BE2C (cell line): ENCODE measurements at places on chromosomes 11 and 22.

- no peak for DNase-seq
Observed at GRCh38 chr22:39353346-39353745, 3.6 kb downstream of the SYNGR1 start.

- no peak for DNase-seq
Observed at GRCh38 chr11:95514416-95515110, 275.0 kb downstream of the FAM76B start.

- no peak for DNase-seq
Observed at GRCh38 chr11:101435408-101435973, 148.3 kb downstream of the TRPC6 start.

GRCh38 chr22:24683691-24684090 lies 80.7 kb downstream of the GGT1 start:
- DNase-seq, result no peak

DNA sequence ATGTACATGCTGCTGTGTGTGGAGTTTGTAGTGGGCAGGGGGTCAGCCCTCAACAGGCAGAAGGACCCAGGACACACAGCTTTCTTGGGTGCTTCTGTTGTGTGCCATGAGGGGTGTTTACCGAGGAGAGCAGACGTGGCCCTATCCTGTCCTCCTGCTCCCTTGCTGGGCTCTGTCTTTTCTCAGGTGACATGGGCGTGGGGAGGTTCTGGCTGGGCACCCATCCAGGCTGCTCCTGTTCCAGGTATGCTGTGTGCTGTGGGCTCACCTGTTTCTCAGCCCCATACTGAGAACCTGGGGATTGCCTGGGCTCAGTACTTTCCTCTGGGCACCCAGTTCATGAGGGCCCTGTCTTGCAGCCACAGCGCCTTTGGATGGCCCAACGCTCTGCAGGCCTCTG lies 23.3 kb downstream of the MICALL1 start:
- no peak for DNase-seq

- no peak for DNase-seq
Observed at GRCh38 chr11:101126551-101127196, 2.9 kb downstream of the PGR start.

- DNase-seq, result peak; percentile 21
Observed at GRCh38 chr11:117145393-117145761, 1.3 kb downstream of the PAFAH1B2 start.

DNA sequence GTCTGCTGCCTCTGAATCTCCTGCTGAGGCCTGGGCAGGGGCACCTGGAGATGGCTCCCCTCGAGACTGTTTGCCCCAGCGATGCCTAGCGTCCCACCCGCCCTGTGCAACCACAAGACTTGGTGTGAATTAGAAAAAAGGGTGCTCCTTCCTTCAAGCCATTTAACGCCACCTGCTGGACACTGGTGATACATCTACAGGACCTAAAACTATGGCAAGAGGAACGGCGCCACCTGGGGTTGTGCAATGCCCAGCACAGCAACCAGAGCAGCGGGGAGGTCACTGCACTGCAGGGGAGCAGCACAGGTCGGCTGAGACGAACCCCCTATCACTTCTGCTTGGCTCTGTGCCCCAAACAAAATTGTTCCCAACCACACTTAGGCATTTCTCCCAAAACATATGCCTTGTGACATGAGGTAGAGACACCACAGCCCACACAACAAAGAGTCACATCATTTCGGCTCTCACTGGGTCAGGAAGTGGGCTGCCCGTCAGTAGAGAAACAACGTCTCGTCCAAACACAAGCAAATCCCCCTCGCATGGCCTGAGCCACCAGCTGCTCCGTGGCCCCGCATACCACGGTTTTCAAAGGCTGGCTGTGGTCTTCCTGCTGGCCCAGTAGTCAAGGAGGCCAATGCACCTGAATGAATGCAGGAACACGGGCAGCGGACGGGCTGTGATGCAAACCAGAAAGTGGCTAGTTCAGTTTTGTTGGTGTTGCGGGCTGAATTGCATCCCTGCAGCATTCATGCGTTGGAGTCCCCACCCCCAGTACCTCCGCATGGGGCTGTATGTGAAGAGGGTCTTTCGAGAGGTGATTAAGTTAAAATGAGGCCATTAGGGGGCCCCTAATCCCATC lies 171.9 kb downstream of the SHANK2 start:
- peak; percentile 82 for DNase-seq

GRCh38 chr22:36339171-36340065 lies 48.3 kb downstream of the MYH9 start:
- no peak for DNase-seq

DNA sequence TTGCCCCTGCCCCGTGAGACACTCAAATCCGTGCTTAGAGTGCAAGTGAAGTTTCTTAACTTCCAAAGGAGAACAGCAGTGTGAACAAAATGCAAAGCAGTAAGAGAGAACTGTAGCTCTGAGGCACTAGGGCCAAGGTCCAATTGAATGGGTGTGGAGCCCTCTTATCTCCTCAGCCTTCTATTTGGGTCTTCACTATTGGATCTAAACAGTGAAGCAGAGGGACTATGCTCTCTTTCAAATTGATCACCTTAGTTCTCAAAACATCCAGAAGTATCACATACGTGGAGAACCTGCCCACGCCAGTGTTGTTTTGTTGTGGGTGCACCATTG lies 49.6 kb downstream of the C22orf31 start:
- no peak for DNase-seq

DNA sequence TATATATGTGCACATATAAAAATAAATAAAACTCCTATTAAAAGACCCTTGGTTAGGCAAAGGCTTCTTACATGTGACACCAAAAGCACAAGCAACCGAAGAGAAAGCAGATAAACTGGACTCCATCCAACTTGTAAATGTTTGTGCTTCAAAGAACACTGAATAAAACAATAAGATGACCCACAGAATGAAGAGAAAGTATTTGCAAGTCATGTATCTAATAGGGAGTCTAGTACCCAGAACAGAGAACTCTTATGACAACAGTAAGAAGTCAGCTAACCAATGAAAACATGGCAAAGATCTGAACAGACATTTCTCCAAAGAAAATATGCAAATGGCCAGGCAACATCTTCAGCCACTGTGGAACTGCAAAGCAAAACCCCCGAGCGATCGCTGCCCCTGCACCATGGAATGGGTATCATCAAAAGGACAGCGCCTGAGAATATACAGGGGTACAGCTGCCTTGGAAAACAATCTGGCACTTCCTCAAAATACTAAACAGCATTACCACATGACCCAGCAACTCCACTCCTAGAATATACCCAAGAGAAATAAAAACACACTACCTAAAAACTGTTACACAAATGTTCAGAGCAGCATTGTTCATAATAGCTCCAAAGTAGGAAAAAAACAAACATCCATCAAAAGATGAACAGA lies 17.2 kb downstream of the BRD1 start:
- no peak for DNase-seq

- no peak for DNase-seq
Observed at GRCh38 chr22:24087071-24087795, 76.1 kb downstream of the CABIN1 start.

DNA sequence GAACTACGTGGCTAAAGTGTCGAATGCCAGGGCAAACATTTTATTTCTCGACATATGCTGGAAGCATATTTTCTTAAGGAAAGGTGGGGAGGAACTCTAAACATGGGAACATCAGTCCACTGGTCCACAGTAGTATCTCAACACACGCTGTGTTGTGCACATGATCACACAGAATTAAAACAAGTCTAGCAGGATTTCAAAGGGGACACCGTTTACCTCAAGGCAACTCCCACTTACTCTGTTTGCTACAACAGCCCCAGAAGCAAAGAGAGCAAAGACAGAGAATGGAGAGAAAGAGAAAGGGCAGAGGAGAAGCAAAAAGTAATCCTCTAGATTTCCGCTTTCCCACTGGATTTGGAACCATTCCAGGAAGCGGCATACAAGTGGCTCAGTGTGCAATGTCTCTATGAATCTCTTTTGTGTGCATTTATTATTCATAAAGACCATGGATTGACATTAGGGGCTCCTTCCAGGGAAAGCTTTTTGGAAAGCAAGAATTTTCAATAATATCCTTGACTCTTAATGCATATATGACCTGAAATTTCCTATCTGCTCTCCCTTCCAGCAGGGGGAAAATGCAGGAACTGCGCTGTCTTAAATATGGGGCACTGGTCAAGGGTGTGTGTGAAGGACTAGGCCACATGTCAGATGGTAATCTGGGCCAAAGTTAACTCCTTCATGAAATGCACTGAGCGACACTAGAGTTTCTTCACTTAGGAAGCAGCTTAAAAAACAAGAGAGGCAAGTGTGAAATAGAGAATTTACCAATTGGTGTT lies 34.8 kb upstream of the CCDC34 start:
- DNase-seq, result no peak
